Progenitor cell of endocrine pancreas (in vitro differentiated cells): ENCODE measurements at places on chromosomes 5 and 9.
A peak's percentile ranks its signal among the peaks of the same experiment; 100 is the strongest.

DNA sequence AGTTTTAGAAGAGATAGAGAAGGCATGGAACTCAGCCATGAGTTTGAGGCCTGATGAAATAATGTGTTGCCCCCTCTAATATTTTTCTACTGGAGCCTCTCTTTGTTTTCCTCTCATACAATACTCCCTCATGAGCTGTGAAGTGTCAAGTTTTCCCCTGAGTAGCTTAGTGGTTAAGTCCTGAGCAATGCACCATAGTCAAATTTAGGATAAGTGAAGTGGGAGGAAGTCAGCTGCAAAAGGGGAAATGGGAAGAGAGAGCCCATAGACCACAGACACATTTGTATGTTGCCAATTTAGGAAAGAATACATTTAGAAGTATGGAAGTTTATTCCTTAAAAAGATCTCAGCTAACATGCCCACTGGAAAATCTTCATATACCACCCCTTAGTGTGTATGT, 171.5 kb upstream of the NREP start:
- no peak for DNase-seq

DNA sequence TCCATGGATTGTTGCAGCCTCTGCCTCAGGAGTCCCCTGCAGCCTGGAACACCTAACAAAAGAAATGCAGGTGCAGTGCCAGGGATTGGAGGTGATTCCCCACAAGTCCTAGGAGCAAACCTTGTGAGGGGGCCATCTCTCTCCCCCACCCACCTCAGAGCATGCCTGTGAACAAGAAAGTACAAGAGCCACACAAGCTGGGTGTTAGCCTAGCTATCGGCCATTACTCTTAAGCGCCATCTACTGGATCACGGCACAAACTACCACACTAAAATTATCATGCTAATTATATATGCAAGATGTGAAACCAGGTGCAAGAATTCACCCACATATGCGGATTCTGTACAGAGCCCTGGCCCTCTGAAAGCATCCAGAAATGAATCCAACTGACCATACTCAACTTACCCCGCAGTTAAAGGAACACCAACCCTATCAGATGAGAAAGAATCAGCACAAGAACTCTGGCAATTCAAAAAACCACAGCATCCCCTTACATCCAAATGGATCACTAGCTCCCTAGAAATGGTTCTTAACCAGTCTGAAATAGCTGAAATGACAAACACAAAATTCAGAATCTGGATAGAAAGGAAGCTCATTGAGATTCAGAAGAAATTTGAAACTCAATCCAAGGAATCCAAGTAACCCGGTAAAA, 16.5 kb upstream of the PRSS3 start:
- DNase-seq = peak; percentile 34

GRCh38 chr9:72805238-72805637, 147.6 kb downstream of the ALDH1A1 start:
- no peak for DNase-seq

DNA sequence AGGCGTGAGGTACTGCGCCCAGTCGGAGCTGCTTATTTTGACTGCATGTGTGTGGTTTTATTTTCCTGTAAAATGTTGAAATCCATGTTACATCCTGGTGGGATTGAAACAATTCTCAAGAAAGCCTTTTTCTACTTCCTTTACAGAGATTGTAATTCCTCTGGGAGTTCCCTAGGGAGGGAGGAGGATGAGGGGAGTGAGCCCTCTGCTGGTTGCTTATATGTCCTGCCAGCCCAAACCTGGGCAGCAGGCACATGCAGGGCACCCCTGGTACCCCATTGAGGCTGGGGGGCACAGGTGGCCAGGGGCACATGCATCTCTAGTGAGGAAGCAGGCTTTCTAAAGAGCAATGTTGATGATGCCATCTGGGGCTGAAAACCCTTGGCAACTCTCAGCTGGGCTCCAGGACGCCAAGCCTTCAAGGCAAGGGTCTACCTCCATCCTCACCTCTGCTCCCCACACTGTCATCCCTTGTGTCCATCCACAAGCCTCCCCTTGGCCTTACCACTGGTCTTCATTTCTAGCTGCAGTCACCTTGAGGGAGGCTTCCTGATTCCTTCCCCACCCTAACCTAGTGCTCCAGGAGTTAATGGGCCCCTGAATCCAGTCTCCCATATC, 84.7 kb upstream of the TNFSF8 start:
- peak; percentile 15 for DNase-seq

GRCh38 chr5:95723632-95724369, 7.3 kb upstream of the RHOBTB3 start:
- DNase-seq = no peak

DNA sequence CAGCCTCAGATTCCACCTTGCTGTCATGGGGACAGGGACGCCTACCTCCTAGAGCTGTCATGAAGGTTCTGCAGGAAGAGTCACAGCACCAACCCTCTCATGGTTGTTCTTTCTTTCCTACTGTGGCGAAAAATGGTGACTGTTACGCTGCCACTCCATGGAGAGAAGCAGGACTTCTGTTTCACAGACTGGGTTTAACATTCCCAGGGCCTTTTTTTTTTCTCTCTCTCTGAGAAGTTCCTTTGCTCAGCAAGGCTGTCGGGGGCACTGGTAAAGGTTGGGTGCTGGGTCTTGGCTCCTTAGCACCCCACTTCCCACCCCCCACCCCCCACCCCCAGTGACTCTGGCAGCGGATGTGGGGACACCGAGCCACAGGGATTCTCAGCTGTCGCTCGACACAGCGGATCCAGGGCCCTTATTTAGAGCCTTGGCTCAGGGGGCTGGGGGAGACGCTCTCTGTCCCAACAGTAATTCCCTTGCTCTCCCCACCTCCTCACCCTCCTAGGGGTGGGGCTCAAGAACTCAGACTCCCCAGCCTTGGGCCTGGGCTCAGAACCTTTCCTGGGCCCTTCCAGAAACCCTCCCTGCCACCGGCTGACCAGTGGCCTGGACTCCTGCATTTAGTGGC, 34.4 kb downstream of the DUSP1 start:
- no peak for DNase-seq

- DNase-seq = no peak
Observed at GRCh38 chr9:34458959-34459340, 345 bp downstream of the DNAI1 start.

- DNase-seq = no peak
Observed at GRCh38 chr5:160833806-160834205, 18.2 kb downstream of the ATP10B start.

GRCh38 chr5:149267241-149267973, 4.3 kb upstream of the AFAP1L1 start:
- DNase-seq = no peak

DNA sequence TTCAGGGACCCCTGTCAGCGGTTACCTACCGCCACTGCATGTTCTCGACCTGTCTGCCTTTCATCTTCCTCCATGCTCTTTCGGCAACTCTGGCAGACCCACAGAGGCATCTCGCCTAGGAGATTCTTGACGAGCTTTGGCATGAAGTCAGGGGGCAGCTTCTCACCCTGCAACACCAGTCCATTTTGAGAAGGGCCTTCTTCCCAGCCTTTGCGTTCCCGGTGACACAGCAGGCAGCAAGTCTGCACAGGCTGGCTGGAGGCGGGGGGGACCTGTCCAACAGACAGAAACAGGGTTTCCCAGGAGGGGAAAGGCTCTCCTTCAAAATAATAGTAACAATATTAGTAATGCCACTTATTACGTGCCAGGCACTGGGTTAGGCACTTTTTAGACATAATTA, 15.5 kb downstream of the FAM193B start:
- DNase-seq = no peak

- DNase-seq = no peak
Observed at GRCh38 chr9:116475201-116475600, 211.9 kb upstream of the TRIM32 start.

DNA sequence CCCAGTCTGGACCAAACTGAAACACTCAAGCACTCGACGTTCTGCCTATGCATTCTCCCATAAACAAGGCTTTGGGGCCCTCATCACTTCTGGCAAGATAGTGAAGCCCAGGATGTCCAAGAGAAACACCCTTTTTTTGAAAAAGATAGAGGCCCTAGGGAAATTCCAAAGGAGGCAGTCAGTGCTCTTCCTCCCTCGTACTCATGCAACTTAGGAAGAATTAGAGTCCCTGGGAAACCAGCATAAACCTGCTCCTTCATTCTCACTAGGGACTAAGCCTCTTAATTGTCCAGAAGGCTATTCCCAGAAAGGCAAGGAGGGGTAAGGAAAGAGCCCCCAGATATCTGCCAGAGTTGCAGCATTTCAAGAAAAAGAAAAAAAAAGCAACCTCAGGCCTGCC, 7.8 kb upstream of the RUSC2 start:
- no peak for DNase-seq

DNA sequence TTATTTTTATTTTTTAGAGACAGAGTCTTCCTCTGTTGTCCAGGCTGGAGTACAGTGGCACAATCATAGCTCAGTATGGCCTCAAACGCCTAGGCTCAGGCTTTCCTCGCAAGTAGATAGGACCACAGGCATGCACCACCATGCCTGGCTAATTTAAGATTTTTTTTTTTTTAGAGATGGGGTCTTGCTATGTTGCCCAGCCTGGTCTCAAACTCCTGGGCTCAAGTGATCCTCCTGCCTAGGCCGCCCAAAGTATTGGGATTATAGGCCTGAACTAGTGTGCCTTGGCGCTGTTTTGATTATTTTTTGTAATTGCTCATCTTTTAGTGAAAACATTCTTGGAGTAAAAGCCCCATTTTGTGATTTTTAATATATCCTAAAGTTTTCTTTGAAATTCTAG, 5.4 kb downstream of the YTHDC2 start:
- no peak for DNase-seq

- no peak for DNase-seq
Observed at GRCh38 chr9:97293207-97293721, 14.2 kb upstream of the CCDC180 start.

DNA sequence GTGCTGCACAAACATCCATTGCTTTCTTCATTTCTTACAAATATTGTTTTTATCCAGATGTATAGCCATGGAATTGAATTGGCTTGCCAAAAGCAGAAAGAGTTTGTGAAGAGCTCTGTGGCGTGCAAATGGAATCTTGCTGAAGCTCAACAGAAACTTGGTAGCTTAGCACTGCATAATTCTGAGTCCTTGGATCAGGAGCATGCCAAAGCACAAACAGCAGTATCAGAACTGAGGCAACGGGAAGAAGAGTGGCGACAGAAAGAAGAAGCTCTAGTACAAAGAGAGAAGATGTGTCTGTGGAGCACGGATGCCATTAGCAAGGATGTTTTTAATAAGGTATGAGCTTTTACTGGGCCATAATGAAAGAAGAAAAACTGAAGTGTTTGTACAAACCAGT, 5.5 kb downstream of the CDC37L1 start:
- no peak for DNase-seq

DNA sequence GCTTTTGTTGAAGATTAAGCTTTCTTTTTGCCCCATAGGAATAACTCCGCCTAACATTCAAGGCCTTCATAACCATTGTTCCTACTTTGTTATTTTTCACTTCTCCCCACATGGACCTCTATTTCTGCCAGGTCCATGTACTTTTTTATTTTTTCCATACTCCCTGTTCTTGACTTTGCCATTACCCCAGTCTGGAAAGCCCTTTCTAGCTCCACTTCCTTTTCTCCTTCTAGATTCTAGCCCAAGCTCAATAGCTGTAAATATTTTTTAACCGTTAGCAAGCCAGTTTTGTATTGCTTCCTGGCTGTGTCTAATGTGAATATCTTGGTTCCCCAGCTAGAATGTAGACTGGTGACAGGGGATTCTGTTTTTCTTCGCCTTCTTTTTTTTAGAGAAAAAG, 26.1 kb downstream of the NCBP1 start:
- DNase-seq = no peak

GRCh38 chr5:4081466-4081865, 485.8 kb downstream of the IRX1 start:
- DNase-seq = no peak

DNA sequence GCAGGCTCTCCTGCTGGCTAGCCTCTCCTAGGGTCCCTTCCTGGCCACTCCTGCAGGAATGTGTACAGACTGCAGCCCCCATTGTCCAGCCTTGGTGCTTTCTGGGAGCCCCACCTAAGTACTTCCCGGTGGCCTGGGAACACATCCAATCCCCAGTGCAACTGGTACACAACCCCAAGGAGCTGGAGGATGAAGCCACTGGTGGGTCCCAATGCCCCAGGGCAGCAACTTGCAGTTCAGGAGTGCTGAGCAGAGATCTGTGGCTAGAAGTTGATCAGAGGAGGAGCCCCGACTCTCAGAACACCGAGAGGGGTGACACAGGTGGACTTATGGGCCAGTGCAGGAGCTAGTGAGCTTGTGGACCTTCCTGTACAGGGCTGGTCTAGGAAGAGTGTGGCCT, 1093.7 kb upstream of the ACO1 start:
- no peak for DNase-seq

- DNase-seq = no peak
Observed at GRCh38 chr5:143086908-143087637, 316.4 kb downstream of the NR3C1 start.

DNA sequence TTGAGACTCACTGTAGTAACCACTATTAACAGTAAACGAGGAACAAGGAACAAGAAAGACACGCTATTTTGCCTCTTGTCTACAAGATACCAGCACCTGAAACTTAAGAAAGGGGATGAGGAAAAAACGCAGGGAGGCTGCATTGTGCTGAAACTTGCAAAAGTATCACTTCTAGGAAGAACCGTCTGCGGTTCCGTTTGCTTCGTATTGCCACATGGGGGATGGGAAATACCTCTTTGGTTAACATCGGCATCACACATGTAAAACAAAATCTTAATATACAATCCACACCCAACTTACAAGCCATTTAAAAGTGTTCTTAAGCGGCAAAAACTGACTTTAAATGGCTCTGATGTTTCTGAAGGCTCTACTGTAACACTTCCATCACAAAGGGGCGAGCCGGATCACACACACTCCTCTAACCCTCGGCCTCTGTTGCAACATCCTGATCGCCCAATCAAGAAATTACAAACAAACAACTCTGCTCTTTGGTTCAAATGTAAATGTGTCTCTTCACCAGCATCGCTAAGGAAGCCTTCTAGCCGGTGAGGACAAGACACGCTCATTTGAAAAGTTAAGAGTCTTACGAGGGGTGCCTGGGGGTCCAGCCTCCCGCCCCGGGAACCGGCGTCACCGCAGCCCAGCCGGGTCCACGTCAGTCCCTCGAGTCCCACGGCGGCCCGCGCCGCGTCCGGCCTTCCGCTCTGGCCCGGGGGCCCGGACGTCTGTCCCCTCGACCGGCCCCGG, 621 bp downstream of the SEC16A start:
- DNase-seq = no peak
